Colonic mucosa (tissue), 4 donors: ENCODE measurements at places on chromosomes 2 and 18. TPM values are rescaled to one million over a fixed set of nuclear protein-coding genes. Genes with fewer than 3 reads are reported as not detected.

CYP1B1 gene
- total RNA-seq = 3.5 TPM

EFHD1 gene
- total RNA-seq = 3.4 TPM

CKAP2L gene
- total RNA-seq = 6.4 TPM

SGPP2 gene
- 54.0 TPM for total RNA-seq

SH2D6 gene
- 9.2 TPM for total RNA-seq

KCNF1 gene
- 0.90 TPM for total RNA-seq

ACKR3 gene
- 3.5 TPM for total RNA-seq

CCDC121 gene
- total RNA-seq = 2.9 TPM

ITGB1BP1 gene
- total RNA-seq = 57.5 TPM

COL4A3 gene
- total RNA-seq = 0.30 TPM

HRH4 gene
- total RNA-seq = 0.11 TPM

TLX2 gene
- 0.12 TPM for total RNA-seq

DNA sequence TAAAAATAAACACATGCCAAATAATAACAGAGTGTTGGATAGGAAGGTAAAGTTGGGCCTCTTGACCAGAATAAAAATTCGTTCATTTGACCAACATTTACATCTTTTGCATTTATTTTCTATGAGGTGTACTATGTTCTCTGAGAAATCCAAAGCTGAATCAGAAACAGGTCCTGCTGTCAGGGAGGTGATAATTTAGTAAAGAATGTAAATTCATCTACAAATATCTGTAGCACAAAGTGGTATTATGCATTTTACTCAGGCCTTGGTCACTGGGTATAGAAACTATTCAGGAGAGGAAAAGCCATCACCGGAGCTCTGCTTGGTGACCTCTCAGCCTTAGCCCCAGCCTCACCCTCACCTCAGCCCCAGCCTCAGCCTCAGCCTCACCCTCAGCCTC lies 208.9 kb downstream of the SPP2 start:
- no peaks in the 10 kb centered on the region for H3K27me3 ChIP-seq
- no peak overlapping the region for H3K4me3 ChIP-seq
- H3K36me3 ChIP-seq = no peaks in the 10 kb centered on the region

GRCh38 chr2:213288913-213289700 lies 4.8 kb downstream of the SPAG16 start:
- no peaks in the 10 kb centered on the region for H3K36me3 ChIP-seq
- H3K27ac ChIP-seq = no peak overlapping the region
- no peaks in the 10 kb centered on the region for H3K4me1 ChIP-seq
- no peak for DNase-seq
- H3K27me3 ChIP-seq = no peaks in the 10 kb centered on the region

GRCh38 chr18:53909668-53910067 lies 314.8 kb downstream of the MBD2 start:
- H3K4me3 ChIP-seq = no peak overlapping the region
- no peak for DNase-seq
- no peaks in the 10 kb centered on the region for H3K4me1 ChIP-seq
- H3K27me3 ChIP-seq = no peaks in the 10 kb centered on the region
- H3K27ac ChIP-seq = no peak overlapping the region

GRCh38 chr18:61967252-61967891 lies 74.6 kb upstream of the RNF152 start:
- no peak overlapping the region for H3K4me3 ChIP-seq
- no peaks in the 10 kb centered on the region for H3K27me3 ChIP-seq
- DNase-seq = no peak
- H3K36me3 ChIP-seq = no peaks in the 10 kb centered on the region
- H3K27ac ChIP-seq = no peak overlapping the region

DNA sequence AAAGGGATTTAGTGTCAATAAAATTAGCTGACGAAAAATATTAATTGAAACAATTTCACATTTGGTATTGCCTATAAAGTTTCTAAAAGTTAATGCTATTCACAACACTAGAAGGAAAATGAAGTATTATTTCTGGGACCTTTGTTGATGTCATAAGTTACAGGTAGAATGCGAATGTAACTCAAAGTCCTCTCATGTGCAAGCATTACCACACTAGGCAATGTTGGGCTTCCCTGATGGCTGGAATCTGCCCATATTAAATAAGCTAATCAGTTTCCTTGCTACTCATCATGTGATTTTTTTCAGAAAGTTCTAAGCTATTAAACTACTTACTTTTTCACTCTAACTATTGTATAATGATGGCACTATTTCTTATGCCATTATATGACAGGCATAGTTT lies 44.6 kb downstream of the COBLL1 start:
- H3K4me3 ChIP-seq = no peak overlapping the region
- H3K4me1 ChIP-seq = no peaks in the 10 kb centered on the region
- no peaks in the 10 kb centered on the region for H3K27me3 ChIP-seq

DNA sequence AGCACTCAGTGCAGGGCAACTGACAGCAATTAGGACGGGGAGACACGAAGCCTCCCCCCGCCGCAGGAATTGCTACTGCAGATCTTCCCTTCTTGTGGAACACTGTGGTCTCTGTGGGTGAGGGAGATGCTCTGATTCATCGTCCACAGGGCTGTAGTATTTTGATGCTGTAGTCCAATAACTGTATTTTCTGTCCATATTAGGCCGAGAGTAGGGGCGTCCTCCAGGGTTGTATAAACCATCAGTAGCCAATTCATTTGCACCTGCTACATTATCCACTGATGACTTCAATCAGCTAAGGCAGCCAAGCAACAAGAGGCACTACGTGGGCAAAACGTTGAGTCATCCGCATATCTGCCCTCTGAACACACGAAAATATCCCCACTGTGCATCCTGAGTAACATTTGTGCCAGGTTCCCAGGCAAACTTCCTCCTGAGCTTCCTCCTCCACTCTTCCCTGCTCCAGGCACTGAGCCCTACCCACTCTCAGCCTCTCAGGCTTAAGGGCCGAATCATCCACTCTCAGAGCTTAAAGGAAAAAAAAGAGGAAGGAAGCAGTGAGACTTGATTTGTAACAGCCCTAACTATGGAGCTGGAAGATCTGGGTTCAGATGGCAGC lies 62.1 kb downstream of the LBH start:
- H3K36me3 ChIP-seq = no peaks in the 10 kb centered on the region
- H3K4me3 ChIP-seq = no peak overlapping the region
- no peak overlapping the region for H3K27ac ChIP-seq
- no peaks in the 10 kb centered on the region for H3K27me3 ChIP-seq
- no peak for DNase-seq

DNA sequence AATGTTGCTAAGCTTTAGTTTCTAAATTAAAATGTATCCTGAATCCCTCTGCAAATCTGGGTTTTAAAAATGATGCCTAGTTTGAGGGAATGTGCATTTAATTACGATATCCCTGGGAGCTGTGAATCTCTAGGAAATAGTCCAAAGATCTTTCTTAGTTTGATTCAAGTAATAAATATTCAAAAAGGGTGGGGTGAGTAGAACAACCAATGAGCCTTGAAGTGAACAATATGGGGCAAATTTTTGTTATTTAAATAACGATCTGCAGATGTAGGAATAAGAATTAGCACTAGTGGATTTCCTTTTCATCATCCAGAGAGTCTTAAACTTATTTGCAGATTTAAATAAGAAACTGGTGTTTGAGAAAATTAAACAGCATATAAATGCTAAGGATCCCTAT lies 106.3 kb downstream of the ACVR1 start:
- no peaks in the 10 kb centered on the region for H3K36me3 ChIP-seq
- H3K27me3 ChIP-seq = no peaks in the 10 kb centered on the region
- H3K27ac ChIP-seq = no peak overlapping the region
- no peaks in the 10 kb centered on the region for H3K4me1 ChIP-seq
- H3K4me3 ChIP-seq = no peak overlapping the region

DNA sequence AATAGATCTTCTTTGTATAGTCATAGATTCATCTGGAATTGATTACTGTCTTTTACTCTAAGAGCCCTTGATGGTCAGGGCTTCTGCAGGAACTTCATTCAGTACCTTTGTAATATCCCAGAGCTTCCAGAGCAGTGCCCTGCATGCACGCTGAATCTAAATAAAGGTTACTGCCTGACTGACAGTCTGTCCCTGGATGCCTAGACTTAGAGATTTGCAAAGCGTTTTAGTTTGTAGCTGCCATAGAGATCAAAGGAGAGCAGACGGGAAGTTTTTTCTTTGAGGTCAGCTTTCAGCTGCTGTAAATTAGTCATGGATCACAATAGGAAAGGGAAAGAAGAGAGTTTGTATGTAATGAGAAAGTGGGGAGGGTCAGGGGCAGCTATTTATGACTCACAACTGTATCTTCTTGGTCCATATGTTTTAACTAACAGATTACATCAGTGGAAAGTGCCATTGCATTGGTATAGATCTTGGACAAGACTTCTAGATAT lies 45.2 kb upstream of the NYAP2 start:
- peaks cover 4% of the 10 kb centered on the region for H3K27me3 ChIP-seq
- no peak overlapping the region for H3K4me3 ChIP-seq
- no peak for DNase-seq
- H3K27ac ChIP-seq = no peak overlapping the region
- H3K36me3 ChIP-seq = no peaks in the 10 kb centered on the region

- H3K27me3 ChIP-seq = no peaks in the 10 kb centered on the region
- H3K27ac ChIP-seq = no peak overlapping the region
- DNase-seq = no peak
- H3K4me1 ChIP-seq = no peaks in the 10 kb centered on the region
- no peak overlapping the region for H3K4me3 ChIP-seq
Observed at GRCh38 chr2:146893500-146894041, 951.3 kb upstream of the ACVR2A start.

GRCh38 chr2:151973901-151974199 lies 125.0 kb downstream of the CACNB4 start:
- no peak overlapping the region for H3K27ac ChIP-seq
- H3K27me3 ChIP-seq = no peaks in the 10 kb centered on the region
- no peak for DNase-seq
- no peaks in the 10 kb centered on the region for H3K36me3 ChIP-seq
- no peaks in the 10 kb centered on the region for H3K4me1 ChIP-seq

DNA sequence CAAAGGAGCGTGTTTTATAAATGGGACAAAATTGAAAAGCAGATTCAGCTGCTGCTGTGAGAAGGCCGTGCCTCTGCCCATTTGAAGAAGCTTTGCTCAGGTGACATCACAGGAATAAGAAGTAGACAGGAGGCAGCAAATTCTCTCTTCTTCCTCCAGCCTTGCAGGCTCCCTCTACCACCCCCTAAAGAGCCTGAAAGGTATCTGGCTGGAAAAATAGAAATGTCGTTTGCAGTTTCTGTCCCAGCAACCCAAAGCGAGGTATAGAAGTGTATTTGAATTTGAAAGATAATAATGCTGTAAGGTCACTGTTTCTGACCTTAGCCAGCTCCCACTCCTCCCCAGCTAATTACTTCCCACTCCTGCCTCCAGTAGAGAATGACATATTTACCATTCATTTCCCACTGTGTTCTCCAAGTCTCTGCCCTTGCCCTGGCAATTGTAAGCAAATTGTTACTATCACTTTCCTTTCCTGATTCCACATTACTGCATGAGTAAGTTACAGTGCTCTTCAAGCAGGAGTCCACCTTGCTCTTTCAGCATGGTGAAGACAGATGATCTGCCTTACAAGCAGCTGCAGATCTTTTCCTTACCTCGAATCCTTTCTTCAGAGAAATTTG lies 56.8 kb upstream of the RASGRP3 start:
- no peaks in the 10 kb centered on the region for H3K4me1 ChIP-seq
- H3K27ac ChIP-seq = no peak overlapping the region
- no peak for DNase-seq

- DNase-seq = no peak
- no peak overlapping the region for H3K4me3 ChIP-seq
- H3K36me3 ChIP-seq = no peaks in the 10 kb centered on the region
- no peaks in the 10 kb centered on the region for H3K4me1 ChIP-seq
- H3K27ac ChIP-seq = no peak overlapping the region
- no peaks in the 10 kb centered on the region for H3K27me3 ChIP-seq
Observed at GRCh38 chr2:120999377-121000097, 263.9 kb downstream of the GLI2 start.

GRCh38 chr2:146964494-146964893 lies 880.3 kb upstream of the ACVR2A start:
- no peaks in the 10 kb centered on the region for H3K36me3 ChIP-seq
- DNase-seq = no peak
- no peaks in the 10 kb centered on the region for H3K4me1 ChIP-seq
- no peaks in the 10 kb centered on the region for H3K27me3 ChIP-seq

GRCh38 chr2:73832930-73833329 lies 4.2 kb downstream of the STAMBP start:
- no peak overlapping the region for H3K4me3 ChIP-seq
- no peaks in the 10 kb centered on the region for H3K36me3 ChIP-seq
- H3K27me3 ChIP-seq = no peaks in the 10 kb centered on the region
- H3K4me1 ChIP-seq = peaks cover 6% of the 10 kb centered on the region
- DNase-seq = no peak

DNA sequence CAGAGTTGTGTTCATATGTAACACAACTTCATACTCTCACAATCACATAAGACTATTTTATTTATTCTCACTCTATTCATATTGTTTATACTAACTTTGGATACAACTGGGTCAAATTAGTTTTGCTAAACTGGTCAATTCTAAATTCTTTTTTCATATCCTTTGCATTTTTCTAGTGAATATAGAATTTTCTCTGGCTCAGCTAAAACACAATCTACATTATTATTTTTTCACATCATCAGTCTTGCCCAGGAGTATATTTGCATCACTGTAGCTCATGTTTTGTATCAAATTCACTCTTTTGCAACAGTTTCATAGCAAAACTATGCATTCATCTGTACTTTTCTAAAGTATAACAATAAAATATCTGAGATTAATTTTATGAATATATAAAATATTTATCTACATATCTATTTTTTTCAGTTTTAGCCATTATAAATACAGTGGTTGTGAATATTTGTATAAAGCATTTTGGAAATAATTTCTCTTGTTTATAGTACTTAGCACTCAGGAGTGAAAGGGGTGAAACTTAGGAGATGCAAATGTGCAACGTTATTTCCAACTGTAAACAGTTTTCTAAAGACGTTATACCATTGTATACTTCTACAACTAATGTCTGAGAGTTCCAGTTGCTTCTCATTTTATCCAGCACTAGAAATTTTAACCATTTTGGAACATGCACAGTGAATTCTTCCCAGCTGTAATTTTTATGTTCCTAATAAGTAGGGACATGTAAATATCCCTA lies 854.6 kb downstream of the CBLN2 start:
- no peak overlapping the region for H3K4me3 ChIP-seq
- H3K36me3 ChIP-seq = no peaks in the 10 kb centered on the region
- no peaks in the 10 kb centered on the region for H3K27me3 ChIP-seq
- no peaks in the 10 kb centered on the region for H3K4me1 ChIP-seq
- H3K27ac ChIP-seq = no peak overlapping the region
- DNase-seq = no peak

GRCh38 chr2:164808776-164809175 lies 32.8 kb downstream of the COBLL1 start:
- H3K36me3 ChIP-seq = no peaks in the 10 kb centered on the region
- no peak overlapping the region for H3K27ac ChIP-seq
- DNase-seq = no peak
- no peaks in the 10 kb centered on the region for H3K4me1 ChIP-seq
- H3K4me3 ChIP-seq = no peak overlapping the region

- H3K4me3 ChIP-seq = no peak overlapping the region
- no peaks in the 10 kb centered on the region for H3K4me1 ChIP-seq
- H3K27ac ChIP-seq = no peak overlapping the region
- no peaks in the 10 kb centered on the region for H3K27me3 ChIP-seq
Observed at GRCh38 chr2:13819896-13820295, 812.6 kb upstream of the LRATD1 start.

GRCh38 chr2:16773080-16773713 lies 107.6 kb upstream of the CYRIA start:
- DNase-seq = no peak
- no peak overlapping the region for H3K27ac ChIP-seq
- no peaks in the 10 kb centered on the region for H3K27me3 ChIP-seq
- H3K4me3 ChIP-seq = no peak overlapping the region
- no peaks in the 10 kb centered on the region for H3K36me3 ChIP-seq
- H3K4me1 ChIP-seq = no peaks in the 10 kb centered on the region
